ENCODE measurements at places on chromosomes 5 and 9. TPM values are rescaled to one million over a fixed set of nuclear protein-coding genes. Genes with fewer than 3 reads are reported as not detected.

The RAB3C gene
- total RNA-seq, result 105 TPM

The ADAMTSL2 gene
- total RNA-seq, result 0.23 TPM

- ATAC-seq, result no peak
These were observed 41.1 kb downstream of the ZNF883 start for GRCh38 chr9:112970939-112971338.

- ATAC-seq, result no peak
These were observed 19.3 kb downstream of the MLANA start for GRCh38 chr9:5909976-5910375.

The PTGR1 gene
- total RNA-seq, result 16.3 TPM

The FOXD4 gene
- not detected for total RNA-seq

DNA sequence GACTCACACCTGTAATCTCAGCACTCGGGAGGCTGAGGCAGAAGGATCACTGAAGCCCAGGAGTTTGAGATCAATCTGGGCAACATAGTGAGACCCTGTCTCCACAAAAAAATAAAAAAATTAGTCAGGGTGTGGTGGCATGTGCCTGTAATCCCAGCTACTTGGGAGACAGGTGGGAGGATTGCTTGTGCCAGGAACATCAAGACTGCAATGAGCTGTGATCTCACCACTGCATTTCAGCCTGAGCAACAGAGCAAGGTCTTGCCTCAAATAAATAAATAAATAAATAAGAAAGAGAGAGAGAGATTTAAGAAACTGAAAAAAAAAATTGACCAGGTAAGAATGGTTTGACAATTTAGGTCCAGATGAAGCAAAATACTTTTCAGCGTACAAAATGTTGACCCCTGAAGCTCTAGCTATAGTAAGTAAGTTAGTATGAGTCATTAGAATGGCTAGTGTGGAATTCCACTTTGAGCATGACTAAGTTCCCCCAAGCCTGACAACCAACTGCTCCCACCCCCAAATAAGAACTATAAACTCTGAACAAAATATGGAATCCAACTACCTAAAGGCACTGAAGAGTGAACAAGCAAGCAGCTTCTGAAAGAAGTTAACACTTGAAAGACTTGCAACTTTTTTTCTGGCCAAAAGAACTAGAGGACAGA, 217.8 kb upstream of the TLE4 start:
- no peak for ATAC-seq

- no peak for ATAC-seq
These were observed 2.3 kb downstream of the NKX2-5 start for GRCh38 chr5:173232499-173233346.

GRCh38 chr5:14672484-14673394, 8.2 kb downstream of the OTULIN start:
- ATAC-seq, result no peak

The TAF11L2 gene
- 0.67 TPM for total RNA-seq

The BAAT gene
- total RNA-seq, result 0.22 TPM

DNA sequence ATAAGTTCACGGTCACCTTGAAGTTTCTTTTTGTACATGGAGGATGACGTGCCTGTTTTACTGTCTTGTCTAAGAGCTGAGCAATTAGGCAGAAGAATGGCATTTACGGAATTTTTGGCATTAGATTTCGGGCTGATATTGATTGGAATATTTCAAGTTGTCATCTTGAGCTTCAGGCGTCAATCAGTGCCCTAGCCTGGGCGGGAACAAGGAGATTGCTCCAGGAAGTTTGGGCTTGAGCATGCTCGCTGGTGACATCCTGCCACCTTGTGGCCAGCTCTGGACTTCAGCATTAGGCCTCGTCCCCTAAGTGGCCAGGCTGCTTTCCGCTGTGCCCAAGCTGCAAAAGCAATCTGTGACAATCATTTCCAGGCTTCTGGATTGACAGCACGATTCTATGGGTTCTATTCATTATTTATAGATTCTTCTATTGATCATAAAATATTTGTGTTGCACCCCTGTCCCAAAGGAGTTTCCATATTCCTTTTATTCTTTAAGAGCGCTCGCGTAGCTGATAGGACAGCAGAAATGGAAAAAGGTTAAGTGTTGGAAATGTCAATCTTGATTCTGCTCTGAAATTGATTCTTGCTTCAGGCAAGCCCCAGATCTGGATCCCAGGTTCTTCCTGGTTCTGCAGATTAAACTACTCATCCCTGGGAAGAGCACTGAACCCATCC, 79.3 kb downstream of the SLC28A3 start:
- peak; percentile 94 for ATAC-seq

GRCh38 chr5:122523776-122524175, 211.7 kb downstream of the SNCAIP start:
- ATAC-seq, result no peak

DNA sequence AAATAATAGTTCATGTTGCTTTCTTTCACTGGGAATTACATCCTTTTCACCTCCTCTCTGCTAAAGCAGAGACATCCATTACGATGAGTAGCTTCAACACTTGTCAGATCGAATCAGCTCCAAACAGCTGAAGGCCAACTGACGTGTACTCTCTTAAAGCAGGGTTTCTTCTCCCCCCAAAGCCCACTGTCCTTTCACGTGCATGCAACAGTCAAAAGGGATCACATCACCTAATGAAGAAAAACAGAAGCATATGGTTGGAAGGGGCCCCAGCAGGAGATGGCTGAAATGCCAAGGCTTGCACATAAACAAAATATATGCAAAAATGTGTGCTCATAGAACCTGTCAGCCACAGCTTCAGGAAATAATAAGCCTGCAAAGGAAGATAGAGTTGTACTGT, 421.6 kb downstream of the ANXA1 start:
- peak; percentile 56 for ATAC-seq

DNA sequence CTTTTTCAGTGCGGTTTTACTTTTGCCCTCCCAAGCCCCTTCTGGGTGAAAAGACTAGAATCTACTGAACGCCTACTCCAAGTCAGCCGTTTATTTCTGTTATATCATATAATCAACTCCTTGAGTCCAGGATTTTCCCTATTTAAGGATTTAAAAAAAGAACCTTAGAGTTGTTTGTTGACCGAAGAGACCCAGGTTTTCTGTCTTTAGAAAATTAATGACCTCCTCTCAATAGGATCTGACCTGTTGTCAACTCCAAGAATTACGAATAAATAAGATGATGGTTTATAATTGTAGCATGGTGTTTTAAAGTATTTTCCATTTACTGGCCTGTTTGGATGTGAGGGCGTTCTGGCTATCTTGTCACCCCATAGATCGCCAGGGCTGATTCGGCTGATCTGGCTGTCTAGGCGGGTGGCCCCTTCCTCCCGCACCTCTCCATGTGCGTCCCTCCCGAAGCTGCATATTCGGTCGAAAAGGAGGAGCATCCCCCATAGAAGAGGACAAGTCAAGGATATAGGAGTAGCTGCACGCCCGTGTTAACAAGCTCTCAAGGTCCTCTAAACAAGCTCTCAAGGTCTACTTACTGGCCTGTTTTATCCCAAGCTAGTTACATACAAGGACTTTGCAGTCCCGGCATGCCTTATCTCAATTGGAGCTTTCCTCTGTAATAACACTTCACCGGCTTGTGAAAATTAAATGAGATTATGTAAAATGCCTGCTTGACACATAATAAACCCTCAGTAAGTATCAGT, 1.1 kb upstream of the UBAP2 start:
- ATAC-seq, result no peak

The KIAA1958 gene
- total RNA-seq, result 208 TPM

GRCh38 chr9:94817291-94818177, 91.0 kb downstream of the AOPEP start:
- no peak for ATAC-seq

GRCh38 chr9:28105001-28105400, 531.7 kb upstream of the C9orf72 start:
- ATAC-seq, result no peak

GRCh38 chr9:89497978-89498851, at the start of gene SEMA4D:
Gene SEMA4D, minus strand, starts transcription at chr9:89498113. Its CDS starts 92,657 bp downstream, at chr9:89405456.
- ATAC-seq, result peak; percentile 85
